ENCODE measurements at places on chromosomes 5 and 9. TPM values are rescaled to one million over a fixed set of nuclear protein-coding genes. Genes with fewer than 3 reads are reported as not detected.

DNA sequence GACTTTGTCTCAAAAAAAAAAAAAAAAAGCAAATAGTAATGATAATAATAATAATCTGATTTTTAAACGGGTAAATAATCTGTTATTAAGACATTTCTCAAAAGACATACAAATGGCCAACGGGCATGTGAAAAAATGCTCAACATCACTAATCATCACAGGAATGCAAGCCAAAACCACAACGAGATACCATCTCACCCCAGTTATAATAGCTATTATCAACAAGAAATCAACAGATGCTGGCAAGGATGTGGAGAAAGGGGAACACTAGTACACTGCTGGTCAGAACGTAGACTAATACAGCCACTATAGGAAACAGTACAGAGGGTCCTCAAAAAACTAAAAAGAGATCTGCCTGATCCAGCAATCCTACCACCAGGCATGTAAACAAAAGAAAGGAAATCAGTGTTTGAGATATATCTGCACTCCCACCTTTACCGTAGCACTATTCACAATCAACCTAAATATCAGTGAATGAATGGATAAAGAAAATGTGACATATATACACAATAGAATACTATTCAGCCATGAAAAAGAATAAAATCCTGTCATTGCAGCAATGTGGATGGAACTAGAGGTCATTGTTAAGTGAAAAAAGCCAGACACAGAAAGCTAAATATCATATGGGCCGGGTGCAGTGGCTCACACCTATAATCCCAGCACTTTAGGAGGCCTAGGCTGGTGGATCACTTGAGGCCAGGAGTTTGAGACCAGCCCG lies 24.9 kb downstream of the VAV2 start:
- no peak for DNase-seq

DNA sequence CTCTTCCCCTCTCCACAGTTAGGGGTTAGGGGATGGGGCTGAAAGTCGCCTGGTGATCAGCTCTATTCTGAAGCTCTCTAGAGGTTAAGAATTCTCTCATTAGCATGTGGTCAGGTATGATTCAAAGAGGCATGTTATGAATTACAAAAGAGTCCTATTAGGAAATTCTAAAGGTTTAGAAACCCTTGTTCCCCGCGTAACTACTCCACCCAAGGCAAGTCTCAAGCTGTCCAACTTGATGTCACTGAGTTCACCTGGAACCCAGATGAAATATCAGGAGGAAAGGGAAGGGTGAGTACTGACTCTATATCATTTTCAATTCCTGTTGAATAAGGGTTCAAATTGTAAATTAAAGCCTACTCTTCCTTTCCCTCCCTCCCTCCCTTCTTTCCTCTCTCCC lies 18.1 kb upstream of the RNF145 start:
- DNase-seq = no peak

- DNase-seq = no peak
Measured at GRCh38 chr5:162052676-162053075, 14.9 kb upstream of the GABRG2 start.

DNA sequence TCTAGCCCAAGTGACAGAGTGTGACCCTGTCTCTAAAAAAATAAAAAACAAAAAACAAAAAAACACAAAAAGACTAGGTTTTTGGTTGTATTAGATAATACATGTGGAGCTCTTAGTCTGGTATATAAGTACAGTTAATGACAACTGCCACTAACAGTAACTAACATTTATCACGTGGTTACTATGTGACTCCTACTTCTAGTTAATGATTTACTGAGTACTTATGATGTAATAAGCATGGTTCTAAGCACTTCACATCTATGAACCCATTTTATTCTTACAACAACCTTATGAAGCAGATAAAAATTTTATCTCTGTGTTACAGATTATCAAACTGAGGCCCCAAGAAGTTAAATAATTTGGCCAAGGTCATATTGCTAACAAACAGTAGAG lies 6.1 kb upstream of the TMEFF1 start:
- DNase-seq = no peak

DNA sequence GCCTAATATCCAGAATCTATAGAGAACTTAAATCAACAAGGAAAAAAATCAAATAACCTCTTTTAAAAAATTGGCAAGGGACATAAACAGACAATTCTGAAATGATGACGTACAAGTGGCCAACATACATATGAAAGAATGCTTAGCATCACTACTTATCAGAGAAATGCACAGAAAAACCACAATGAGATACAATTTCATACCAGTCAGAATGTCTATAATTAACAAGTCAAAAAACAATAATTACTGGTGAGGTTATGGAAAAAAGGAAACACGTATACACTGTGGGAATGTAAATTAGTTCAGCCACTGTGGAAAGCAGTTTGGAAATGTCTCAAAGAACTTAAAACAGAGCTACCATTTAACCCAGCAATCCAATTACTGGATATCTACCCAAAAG lies 1192.0 kb downstream of the CDH12 start:
- DNase-seq = no peak

DNA sequence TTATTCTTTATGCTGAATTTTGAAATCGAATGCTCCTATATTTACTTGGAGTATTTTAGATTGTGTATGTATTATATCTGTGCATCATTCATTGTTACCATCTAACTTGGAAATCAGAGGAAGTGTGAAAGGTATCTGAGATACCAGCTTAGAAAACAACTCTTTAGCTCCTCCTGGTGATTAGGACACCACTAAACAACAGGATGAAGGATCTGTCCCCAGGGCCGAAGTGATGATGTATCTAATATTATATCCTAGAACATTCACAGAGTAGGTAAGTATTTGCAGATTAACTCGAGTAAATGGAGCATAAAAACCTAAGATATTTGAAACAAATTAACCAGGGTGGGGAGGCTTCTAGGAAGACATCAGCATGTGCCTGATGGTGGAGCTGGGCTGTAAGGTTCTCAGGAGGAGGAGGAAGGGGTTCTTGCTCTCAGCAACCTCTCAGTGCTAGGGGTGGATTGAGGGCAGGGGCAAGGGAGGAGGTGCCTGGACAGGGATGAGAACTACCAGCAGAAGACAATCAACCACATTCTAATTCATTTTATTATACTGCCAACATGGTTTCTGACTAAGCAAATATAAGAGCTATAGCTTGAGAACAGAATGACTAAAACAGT lies 2.6 kb upstream of the NFIL3 start:
- DNase-seq = no peak

GRCh38 chr5:142038735-142039134 lies 25.9 kb upstream of the GNPDA1 start:
- DNase-seq = no peak

DNA sequence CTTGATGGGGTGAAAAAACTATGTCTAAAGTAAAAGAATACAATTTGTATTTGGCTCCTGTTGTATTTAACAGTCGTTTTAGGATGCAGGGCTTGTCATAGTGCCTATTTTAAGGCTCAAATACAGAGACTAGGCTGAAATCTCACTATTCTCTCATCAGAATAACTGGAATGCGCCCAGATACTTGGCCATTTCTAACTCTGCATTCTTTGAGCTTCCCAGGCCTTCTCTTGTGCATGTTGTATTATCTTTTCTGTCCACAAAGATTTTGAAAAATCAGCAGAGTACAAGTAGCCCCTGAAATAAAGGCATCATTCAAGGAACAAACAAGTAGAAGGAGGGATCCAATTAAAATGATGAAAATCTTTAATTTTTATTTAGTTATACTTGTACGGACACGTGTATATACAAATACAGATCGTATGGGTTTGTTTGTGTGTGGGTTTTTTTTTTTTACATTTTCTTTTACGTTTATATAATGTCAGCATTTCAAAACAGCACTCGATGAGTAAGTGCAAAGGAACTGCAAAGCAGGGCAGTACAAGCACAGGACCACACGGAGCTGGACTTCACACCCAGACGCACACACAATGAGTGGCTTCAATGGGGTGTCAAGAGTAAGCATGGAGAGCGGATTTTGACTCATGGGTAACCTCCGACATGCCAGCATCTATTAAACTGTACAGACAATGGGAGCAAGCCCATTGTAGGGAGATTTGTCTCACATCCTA lies 294.0 kb downstream of the EFNA5 start:
- DNase-seq = no peak

- DNase-seq = no peak
Measured at GRCh38 chr5:172160506-172160905, 27.5 kb downstream of the STK10 start.

- DNase-seq = no peak
Measured at GRCh38 chr5:32523625-32524024, 61.7 kb upstream of the SUB1 start.

- no peak for DNase-seq
Measured at GRCh38 chr5:180130291-180130869, 58.8 kb upstream of the RNF130 start.

GRCh38 chr5:39158127-39158593 lies 61.2 kb downstream of the FYB1 start:
- DNase-seq = no peak

DNA sequence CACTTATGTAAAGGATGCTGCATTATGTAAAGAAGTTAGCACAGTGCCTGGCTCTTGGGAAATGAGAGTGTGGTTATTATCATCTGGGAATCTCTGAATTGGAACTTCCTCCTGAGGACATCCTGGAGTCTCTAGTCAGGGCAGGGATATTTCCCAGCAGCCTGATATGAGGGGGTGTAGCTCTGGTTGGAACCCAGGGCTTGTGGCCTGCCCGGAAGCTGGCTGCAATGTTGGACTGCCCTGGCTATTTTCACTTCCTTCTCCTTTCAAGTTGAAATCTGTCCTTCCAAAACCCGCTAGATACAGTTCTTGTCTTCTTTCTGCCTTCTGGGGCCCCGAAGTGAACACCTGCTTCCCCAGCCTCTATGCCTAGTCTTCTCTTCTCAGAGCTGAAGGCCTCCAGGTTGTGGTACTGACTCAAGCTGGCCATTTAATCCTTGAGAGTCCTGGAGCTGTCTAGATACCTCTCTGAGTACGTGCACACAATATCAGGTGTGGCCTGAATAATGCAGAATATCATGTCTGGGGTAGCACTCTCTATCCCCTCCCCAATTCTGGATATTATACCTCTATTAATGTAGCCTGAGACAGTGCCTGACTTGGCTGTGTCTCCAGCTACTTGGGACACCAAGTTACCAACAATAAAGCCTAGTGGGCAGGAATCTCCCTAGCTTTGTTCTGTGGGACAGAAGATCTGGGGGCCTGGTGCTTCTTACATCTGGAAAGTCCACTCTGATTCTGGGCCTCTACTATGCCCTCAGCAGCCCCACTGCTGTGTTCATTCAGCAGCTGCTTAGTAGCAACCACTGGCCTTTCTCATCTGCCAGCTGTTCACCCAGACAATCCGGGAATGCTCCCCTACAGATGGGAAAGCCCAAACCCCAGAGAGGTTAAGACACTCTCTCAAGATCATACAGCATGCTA lies 45.0 kb downstream of the SLC6A7 start:
- no peak for DNase-seq

The GRM6 gene
- polyA plus RNA-seq = not detected

The OSMR gene
- polyA plus RNA-seq = not detected

The CLIC3 gene
- polyA plus RNA-seq = not detected

The RHOBTB3 gene
- polyA plus RNA-seq = 9.7 TPM

The NIM1K gene
- polyA plus RNA-seq = 1.6 TPM

The FAM174A gene
- polyA plus RNA-seq = 11.3 TPM

The PCDHAC2 gene
- not detected for polyA plus RNA-seq

The PCDHB6 gene
- polyA plus RNA-seq = not detected

The FOXD4 gene
- not detected for polyA plus RNA-seq
